ENCODE measurements at places on chromosomes 16 and 17.

GRCh38 chr16:56073508-56073907, 117.8 kb upstream of the GNAO1 start:
- no peak for DNase-seq

GRCh38 chr17:31811101-31811500, 47.9 kb downstream of the COPRS start:
- no peak for DNase-seq

GRCh38 chr16:66414891-66415290, 12.2 kb upstream of the BEAN1 start:
- no peak for DNase-seq

- DNase-seq: no peak
Observed at GRCh38 chr17:4177806-4178205, 34.8 kb downstream of the CYB5D2 start.

- DNase-seq: no peak
Observed at GRCh38 chr16:7372095-7372494, 39.5 kb downstream of the RBFOX1 start.

DNA sequence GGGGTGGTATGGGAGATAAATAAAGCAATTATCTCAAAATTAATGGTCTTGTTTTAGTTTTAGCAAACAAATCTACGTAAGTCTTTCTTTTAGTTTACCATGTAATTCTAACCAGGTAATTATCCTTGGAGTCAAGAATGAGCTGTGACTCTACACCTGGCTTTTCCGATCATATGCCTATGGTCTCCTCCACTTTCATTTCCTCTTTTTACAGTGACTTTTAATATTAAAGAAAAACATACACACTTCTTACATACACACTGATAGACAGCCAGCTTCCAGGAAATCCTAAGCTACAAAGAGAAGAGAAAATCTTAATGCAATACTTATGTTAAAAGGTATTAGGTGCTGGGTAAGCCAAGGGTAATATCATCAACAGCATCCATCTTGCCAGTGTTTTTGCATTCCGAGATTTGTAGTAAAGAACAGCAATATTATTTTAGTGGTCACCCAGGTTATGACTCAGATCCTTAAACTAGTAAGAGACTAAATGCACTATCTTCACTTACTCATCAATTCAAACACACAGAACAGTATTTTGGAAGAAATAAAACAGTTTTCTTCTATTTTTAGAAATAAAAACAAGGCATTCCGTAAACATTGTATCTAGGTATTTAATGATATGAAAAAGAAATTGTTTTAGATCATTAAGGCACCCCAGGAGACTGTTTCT, 4.4 kb upstream of the IRX5 start:
- no peak for DNase-seq

GRCh38 chr17:65745241-65745640, 183.8 kb upstream of the AXIN2 start:
- DNase-seq: no peak

DNA sequence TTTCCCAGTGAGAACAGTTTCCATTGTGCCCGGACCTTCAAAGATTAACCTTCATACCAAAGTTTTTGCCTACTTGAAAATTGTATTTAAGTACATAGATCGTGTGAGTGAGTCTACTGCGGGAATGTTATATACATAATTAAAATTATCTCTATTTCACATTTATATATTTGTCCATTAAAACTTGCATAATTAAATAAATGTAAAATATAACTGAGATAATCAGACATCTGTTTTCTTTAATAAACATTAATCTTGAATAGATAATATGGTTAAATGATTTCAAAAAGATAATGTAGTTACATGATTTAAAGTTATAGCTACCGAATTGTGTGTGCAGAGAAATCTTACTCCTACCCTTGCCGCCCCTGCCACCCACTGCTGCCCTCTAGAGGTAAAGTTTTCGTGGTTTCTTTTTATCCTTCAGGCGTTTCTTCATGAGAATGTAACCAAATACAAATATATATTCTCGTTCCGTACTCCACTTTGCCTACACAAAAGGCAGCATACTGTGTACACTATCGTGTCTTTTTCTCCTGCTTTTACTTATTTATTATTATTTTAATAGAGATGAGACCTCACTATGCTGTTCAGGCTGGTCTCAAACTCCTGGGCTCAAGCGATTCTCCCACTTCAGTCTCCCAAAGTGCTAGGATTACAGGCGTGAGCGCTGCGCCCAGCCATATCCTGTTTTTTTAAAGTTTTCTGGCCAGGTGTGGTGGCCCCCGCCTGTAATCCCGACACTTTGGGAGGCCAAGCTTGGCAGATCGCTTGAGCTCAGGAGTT, 35.6 kb downstream of the RPA1 start:
- DNase-seq: no peak

DNA sequence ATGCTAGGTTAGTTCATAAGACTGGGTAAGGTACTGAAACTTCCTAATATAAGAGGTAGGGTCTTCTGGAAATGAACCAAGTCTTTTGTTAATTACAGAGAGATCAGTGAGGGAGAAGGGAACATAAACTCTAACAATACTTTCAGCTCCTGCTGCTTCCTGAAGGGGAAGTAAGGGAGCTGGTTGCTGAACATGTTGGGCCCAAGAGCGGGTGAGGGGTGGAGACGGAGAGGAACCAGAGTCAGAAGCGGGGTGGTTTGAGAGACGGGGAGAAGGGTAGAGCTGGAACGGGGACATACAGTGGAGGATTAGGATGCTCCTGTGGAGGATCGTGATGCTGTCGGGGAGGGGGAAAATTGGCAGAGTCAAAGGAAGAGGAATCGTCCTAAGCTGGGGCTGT, 11.5 kb upstream of the ZNF747 start:
- no peak for DNase-seq

- no peak for DNase-seq
Observed at GRCh38 chr17:66412857-66413558, 110.6 kb downstream of the PRKCA start.

GRCh38 chr17:15340966-15341365, 431 bp downstream of the TEKT3 start:
- no peak for DNase-seq

GRCh38 chr17:63267846-63268245, 178.3 kb downstream of the CYB561 start:
- no peak for DNase-seq

DNA sequence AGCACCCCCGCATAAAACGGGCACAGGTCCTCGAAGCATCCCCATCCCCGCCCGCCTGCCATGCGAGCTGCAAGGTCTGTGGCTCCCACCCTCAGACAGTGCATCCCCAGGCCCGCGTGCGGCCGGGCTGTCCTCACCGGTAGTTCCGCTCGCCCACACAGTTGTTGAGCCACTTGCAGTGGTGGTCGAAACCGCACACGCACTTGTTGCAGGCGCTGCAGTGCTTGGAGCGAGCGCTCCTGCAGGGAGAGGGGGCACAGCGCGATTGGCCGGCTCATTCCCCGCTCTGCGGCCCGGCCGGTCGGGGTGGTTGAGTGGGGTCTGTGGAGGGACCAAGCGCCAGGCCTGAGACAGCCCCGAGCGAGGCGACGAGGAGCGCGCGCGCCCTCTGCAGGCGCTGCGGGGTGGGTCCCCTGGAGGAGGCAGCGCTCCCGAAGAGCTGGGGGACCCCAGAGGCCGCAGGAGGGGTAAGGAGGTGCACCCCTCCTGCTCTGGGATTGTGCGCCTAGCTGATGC, 6.0 kb upstream of the TPPP3 start:
- DNase-seq: no peak

DNA sequence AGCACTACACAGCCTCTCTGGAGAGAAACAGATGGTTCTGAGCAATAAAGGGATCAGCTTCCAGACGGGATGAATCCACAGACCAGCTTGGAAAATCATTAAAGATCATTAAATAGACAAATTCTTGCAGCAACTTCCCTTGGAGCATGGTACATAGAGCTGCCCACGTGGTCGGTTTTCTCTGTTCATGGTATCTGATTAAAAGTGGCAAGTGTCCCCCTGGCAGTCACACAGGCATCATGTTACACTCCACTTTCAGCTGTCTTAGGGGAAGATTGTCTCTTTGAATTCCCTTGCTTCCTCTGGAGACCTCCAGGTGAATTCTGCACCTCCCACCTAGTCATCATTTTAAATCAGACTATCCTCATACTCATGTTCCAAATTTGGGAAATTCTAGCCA, 92.2 kb upstream of the CACNG3 start:
- DNase-seq: no peak

DNA sequence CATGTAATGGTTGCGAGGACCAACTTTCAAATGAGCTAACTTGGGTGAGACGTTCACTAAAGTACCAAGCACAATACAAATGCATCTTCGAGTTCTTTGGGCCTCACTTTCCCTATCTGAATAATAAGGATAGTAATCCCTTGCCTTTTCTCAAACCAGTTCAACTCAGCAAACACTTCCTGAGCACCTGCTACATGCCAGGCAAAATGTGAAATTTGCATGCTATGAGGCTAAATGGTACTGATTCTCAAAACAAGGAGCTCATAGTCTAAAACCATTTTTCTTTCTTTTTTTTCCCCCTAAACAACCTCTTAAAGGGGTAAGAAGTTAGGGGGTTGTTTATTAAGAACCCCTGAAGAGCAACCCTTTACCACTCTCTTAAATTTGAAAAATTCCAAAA, 101.4 kb upstream of the HLF start:
- no peak for DNase-seq

GRCh38 chr17:35947156-35947585, 3.7 kb upstream of the LYZL6 start:
- no peak for DNase-seq

GRCh38 chr17:60406887-60407286, 15.0 kb upstream of the USP32 start:
- DNase-seq: no peak

- no peak for DNase-seq
Observed at GRCh38 chr17:2701161-2701995, 10.2 kb downstream of the CLUH start.

DNA sequence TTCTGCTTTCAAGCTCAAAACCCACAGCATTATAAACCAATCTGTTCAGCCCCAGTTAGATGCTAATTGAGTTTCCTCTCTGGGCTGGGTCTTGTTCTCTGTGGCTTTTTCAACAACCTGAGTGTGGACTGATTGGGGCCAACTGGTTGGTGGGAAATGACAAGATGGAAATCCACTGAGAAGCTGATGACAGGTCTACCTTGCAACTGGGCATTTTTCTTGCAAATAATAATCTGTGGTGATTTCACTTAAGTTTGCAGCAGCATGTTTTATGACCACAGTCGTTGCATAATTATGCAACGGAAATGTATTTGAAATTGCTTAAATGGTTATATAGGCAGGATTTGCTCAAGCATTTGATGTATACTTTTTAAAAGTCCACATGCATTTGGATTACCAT, 69.9 kb downstream of the AKAP1 start:
- DNase-seq: no peak

GRCh38 chr17:80998748-80999535, 7.3 kb downstream of the CHMP6 start:
- no peak for DNase-seq

- DNase-seq: no peak
Observed at GRCh38 chr16:84687715-84688114, 12.1 kb upstream of the USP10 start.

DNA sequence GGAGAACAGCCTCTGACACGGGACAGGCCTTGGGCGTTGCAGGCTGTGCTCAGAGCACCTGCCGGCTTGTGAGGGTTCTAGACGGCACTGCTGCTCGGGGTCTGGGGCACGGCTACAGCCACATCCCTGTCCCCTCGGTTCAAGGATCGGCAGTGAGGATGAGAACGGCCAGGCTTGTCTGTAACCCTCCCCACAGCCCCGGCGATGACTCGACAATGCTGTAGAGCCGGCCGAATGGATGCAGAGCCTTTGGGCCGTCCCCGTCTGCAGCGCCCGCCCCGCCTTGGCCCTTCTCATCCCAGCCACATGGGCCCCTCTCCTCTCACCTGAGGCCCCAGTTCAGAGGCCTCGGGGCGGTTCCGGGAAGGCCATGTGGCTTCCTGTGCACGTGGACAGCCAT, 49.0 kb upstream of the METRNL start:
- no peak for DNase-seq

GRCh38 chr16:66491716-66492064, 58.2 kb downstream of the TK2 start:
- no peak for DNase-seq

DNA sequence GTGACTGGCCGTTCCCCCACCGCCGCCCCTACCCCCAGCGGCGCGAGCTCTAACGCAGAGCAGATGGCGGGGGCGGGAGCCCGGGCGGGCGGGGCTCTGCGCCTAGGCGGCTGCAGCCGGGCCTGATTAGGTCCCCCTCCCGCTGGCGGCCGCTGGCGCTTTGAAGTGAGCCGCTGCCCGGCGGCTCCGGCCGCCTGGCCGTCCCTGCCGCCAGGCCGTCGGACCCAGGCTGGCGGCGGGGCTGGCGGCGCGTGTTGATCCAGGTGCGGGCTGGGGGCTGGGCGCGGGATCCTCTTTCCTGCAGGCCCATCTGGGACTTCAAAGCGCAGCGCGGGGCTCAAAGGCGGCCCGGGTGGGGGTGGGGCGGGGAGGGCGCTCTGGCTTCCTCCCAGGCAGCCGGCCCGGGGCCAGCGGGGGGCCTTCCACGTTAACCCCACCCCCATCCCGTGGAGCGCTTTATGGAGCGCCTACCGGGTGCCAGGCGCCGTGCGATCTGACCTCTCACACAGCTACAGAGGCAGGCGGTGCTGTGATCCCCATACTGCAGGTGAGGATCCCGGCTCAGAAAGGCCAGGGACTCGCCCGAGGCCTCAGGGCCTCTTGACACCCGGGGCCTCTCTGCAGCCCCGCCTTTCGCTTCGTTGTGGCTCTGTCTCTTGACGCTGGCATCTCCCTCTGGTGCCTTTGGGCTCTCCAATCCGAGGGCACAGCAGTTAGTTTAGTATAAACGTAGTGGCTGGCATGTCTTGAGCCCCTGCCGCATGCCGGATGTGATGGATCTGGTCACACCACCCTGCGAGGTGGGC, 80.0 kb upstream of the NKD1 start:
- DNase-seq: no peak

DNA sequence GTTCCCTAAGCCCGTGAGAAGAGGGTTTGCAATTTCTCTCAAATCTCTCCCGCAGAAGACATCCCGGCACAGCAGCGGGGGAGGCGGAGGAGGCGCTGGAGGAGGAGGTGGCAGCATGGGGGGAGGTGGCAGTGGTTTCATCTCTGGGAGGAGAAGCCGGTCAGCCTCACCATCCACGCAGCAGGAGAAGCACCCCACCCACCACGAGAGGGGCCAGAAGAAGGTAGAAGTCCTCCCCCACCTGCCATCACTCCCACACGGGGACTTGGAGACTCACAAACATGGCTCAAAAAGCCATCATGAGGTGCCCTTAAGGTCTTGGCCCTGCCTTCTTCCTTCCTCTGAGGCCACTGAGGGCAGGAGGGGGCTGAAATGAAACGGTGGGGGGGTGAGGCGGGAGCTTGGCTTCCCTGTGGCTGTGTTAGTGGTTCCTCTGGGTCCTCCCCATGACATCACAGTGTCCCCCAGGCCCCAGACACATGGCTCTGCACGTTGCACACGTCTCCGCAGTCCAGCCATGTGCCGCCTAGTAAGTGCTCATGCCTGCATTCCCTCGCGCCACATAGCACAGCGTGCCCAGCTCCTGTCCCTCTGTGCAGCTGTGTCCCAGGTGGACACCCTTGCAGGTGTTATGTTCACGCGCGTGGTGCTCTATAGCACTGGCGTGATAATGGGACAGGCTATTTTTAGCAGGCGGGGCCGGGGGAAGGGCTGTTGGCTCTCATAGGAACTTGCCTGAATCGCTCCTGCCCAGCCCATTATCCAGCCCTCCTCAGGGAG, 6.9 kb downstream of the MLLT6 start:
- DNase-seq: no peak

- peak; percentile 79 for DNase-seq
Observed at GRCh38 chr17:67374329-67375053, 2.6 kb upstream of the PITPNC1 start.
